ENCODE measurements at places on chromosomes 11 and 22.
A peak's percentile ranks its signal among the peaks of the same experiment; 100 is the strongest.

DNA sequence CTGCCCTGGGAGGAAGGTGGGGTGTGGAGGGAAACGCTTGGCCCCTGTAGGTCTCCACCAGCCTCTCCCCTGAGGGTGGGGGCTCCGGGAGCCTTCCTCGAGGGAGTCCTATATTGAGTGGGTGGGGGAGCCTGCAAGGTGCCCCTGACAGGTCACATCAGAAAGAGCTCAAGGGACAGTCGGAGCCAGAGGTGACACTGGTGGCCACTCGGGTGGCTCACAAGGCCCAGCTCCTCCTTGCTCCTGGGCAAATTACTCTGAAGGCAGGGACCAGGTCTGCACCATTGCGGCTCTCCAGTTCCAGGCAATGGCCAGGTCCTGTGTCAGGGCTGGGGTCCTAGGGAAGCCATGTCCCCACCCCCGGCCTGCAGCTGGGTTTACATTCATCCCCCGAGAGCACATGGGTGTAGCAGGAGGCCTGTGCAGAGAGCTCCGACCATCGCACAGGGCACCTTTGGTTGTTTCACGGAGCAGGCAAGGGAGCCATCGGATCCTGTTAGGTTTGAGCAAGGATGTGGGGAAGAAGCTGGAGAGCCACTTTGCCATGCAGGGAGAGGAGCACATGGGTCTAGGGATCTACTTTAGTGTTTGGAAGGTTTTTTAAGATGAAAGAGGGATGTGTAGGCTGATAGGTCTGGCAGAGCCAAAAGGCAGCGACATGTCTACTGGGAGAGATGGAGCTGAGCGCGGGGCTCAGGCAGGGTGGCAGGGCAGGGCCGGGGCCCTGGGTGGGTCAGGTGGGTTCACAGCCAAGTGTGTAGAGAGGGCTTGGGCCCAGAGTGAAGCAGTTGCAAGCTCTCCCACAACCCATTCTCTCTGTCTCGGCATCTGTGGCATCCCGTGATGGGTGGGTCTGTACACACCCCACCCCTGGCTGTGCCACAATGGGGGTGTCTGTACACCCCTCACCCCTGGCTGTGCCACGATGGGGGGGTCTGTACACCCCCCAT lies 14.8 kb downstream of the CCND1 start:
- no peak for DNase-seq

DNA sequence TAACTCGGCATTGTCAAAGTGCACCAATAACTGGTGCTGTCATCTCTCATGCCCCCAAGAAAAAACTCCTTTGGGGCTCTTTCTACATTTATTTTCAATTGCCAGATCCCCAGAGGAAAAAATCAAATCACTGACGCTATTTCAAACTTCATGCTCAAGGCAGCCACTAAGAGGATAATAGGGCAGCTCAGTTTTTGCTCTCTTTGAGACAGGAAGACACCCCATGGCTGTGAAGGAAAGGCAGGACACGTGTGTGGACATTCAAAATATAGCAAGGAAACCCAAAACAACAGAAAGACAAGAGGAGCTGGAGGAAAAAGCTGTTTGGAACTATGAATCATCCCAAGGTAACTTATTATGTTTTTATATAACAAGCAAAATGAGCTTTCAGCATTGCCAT lies 83.7 kb downstream of the SERGEF start:
- DNase-seq = no peak

DNA sequence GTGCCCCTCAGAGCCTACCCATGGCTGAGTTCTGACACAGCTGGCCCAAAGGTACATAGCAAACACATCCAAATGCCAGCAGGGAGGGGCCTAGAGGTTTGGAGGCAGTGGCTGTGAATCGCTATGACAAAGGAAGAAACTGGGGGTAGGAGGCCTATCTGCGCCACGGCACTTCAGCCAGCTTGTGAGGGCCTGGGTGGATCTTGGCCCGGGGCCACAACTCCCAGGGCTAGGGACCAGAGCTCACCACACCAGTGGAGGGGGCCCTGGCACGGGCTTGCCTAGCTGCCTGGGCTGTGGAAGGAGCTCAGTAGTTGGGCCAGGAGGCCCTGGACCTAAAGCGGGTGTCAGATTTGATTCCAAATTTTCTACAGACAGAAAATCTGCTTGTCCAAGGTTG lies 9.4 kb upstream of the NAP1L4 start:
- no peak for DNase-seq

GRCh38 chr11:103959279-103959942 lies 77.0 kb upstream of the DDI1 start:
- DNase-seq = no peak

- no peak for DNase-seq
Measured at GRCh38 chr11:11346303-11346702, 6.7 kb downstream of the CSNK2A3 start.

DNA sequence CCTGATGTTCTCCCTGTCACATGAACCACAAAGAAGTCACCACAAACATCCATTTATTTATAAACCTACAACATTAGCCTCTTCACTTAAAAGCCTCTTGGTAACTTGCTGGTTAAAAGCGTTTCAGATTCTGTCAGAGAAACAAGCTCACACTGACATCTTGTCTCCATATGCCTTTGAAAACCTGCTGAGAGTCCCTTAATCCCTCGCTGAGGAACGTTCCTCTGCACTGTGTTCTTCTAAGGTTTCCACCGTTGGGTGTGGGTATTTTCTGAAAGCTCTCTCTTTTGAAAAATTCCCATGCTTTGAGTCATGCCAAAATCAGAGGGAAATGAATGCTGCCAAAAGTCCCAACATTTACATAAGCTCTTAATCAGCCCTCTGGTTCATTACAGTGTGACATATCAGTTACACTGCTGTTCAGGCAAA lies 149.8 kb downstream of the CCDC34 start:
- DNase-seq = no peak

GRCh38 chr22:24148266-24149197 lies 32.8 kb upstream of the SUSD2 start:
- no peak for DNase-seq

DNA sequence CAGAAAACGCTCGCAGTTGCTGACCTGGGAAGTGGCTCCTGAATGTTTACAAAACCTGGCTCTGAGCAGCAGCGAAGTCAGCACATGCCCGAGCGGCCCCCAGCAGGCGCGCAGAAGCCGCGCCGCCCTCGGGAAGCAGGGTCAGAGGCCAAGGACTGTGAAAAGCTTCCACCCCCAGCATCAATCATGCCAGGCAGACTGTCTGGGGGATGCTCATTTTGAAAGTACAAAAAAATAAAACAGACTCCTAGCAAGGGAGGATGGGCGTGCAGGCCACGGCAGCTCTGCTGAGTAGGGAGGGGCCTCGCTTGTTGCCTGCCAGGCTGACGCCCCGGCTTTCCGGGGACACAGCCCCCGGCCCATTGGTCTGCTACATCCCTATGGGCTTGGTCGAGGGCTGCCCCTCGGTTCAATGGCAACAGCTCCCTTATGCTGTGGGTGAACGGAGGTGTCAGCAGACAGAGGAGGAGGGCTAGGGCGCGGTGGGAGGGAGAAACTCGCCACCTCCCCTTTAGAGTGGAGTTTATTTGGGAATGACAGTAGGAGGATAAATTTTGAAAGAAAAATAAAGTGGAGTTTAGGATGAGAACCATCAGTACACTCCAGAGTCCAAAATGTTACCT lies 37.7 kb upstream of the GNB1L start:
- DNase-seq = peak; percentile 51

GRCh38 chr11:11841116-11841722 lies 553 bp upstream of the USP47 start:
- DNase-seq = no peak

GRCh38 chr11:74784234-74784633 lies 35.6 kb downstream of the RNF169 start:
- no peak for DNase-seq

DNA sequence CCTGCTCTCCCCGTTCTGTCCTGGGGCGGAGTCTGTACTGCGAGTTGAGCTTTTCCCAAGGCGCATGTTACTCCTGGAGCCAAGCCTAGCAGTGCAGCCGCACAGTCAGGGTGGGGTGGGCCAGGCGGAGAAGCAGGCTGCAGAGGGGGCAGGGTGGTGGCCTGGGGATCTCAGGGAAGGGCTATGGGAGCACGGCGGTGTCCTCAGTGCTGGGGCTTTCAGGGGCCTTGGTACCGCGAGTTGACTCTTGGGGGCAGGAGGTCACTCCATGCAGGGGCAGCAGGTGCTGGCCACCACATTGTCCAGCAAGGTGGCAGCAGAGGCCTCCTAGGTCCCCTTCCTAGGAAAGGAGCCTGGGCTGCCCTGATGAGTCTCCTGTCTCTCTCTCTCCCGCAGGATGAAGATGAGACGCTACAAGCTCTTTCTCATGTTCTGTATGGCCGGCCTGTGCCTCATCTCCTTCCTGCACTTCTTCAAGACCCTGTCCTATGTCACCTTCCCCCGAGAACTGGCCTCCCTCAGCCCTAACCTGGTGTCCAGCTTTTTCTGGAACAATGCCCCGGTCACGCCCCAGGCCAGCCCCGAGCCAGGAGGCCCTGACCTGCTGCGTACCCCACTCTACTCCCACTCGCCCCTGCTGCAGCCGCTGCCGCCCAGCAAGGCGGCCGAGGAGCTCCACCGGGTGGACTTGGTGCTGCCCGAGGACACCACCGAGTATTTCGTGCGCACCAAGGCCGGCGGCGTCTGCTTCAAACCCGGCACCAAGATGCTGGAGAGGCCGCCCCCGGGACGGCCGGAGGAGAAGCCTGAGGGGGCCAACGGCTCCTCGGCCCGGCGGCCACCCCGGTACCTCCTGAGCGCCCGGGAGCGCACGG lies 14.9 kb upstream of the MIEF1 start:
- DNase-seq = no peak

DNA sequence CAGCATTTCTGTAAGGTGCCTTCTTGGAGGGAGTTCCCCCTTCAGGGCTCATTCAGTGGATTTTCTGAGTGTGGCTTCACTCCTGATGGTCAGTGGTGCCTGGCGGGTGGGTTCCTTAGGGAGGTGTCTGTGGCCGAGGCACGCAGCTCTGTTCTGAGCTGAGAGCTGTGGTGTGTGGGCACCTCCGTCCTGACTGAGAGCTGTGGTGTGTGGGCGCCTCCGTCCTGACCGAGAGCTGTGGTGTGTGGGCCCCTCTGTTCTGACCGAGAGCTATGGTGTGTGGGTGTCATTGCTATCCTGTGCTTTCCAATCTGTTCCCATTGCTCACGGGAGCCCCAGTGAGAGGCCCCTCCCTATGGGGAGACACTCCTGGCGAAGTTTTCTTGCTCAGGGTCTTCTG lies 39.8 kb downstream of the MUC6 start:
- no peak for DNase-seq

DNA sequence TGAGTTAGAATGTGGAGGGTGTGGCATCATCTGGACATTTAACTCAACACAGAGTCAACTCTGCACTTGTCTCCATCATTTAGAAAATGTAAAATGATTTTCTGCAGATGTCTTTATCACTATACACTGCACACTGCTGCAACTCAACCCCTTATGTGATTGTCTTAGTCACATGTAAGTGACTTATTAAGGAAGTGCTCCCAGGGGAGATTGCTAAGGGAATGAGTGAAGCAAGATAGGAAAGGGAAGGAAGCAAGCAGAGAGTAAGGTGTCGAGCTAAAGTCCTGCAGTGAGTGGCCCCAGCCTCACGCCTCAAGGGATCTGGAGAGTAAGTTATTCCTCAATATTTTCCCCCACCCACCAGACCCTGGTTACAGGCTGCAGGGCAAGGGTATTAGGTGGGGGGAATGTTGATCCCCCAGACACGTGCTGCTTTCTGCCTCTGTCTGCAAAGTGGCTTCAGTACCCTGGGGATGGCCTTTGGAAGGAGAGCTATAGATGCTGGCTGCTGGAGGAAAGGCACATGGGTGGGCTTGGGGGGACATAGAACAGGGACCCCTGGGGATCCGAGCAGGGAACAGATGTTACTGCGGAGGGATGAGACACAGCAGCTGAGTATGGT lies 7.2 kb upstream of the CBX6 start:
- no peak for DNase-seq

DNA sequence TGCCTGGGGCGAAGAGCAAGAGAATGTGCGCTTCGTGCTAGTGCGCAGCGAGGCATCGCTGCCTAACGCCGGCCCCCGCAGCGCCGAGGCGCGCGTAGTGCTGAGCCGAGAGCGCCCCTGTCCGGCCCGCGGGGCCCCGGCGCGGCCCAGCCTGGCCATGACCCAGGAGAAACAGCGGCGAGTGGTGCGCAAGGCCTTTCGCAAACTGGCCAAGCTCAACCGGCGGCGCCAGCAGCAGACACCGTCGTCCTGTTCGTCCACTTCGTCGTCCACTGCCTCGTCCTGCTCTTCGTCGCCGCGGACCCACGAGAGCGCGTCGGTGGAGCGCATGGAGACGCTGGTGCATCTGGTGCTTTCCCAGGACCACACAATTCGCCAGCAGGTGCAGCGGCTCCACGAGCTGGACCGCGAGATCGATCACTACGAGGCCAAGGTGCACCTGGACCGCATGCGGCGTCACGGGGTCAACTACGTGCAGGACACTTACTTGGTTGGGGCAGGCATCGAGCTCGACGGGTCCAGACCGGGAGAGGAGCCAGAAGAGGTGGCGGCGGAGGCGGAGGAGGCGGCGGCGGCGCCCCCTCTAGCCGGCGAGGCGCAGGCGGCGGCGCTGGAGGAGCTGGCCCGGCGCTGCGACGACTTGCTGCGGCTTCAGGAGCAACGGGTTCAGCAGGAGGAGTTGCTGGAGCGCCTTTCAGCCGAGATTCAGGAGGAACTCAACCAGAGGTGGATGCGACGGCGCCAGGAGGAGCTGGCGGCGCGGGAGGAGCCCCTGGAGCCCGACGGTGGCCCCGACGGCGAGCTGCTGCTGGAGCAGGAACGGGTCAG lies 1.0 kb downstream of the RASSF10 start:
- no peak for DNase-seq

GRCh38 chr11:118243161-118243560 lies 9.0 kb downstream of the MPZL3 start:
- no peak for DNase-seq

- no peak for DNase-seq
Measured at GRCh38 chr22:45738206-45738605, 66.6 kb downstream of the ATXN10 start.

DNA sequence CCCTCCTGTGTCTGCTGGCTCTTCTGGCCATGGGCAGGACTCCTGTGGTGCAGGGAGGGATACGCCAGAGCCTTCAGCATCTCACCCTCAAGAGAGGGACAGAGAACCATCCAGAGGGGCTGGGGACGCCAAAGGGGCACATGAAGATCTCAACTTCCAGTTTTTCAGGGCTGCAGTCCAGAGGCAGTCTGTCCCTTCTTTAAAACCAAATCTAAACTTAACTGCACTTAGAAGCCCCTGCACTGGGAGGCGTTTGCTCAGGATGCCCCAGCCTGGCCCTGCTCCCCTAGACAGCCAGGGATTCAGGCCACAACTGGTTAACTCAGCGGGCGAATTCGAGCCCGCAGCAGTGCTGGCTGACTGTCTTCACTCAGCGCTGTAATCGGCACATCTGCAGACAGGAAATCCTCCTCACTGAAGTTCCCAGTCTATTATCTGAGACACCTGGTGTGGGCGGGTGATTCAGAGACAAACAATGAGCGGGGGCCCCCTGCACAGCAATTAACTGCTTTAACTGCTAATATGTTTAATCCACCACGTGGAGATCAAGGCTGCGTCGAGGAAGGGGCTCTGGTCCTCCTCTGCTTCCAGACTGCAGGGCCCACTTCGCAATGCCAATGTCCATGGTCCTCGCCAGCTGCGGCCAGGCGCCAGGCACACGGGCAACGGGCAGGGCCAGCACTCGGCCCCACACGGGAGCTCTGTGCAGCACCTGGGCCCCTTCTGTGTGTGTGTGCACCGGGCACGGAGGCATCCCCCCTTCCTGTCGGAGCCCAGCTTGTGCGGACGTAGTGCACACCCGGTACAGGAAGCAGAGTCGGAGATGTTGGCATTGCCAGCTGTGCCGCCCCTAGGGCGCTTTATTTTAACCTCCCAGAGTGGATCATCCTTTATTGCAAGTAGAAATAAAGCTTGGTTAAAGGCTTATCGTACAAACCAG lies 36.9 kb upstream of the GNB1L start:
- peak; percentile 81 for DNase-seq

- DNase-seq = no peak
Measured at GRCh38 chr11:108601150-108601549, 7.6 kb upstream of the EXPH5 start.
